ENCODE measurements at places on chromosomes 3 and 15.

DNA sequence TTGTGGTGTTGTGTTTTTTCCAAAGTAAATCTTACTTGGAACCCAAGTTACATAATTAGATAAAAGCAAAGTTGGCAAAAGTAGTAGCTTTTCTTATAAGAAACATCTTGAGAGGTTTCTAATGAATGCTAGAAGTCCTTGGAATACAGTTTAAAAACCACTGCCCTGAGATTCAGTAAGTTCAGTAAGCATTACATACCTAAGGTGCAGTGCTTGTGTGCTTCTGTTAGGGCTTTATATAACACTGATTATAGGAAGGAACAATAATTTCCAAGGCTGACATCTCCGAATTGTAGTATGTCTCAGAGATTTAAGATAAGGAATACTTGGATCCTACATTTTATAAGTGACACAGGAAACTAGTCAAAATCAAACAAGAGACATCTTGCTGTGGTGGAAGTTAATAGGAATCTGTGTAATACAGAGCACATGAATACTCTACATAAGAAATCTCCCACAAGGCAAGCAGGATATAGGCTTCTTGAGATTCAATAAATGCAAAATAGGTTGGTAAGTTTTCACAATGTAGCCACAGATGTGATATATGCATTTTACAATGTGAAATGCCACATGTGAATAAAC is 268.2 kb downstream of the LSAMP start:
- no peak for DNase-seq

GRCh38 chr3:60970850-60971249 is 280.4 kb downstream of the FHIT start:
- DNase-seq, result no peak

DNA sequence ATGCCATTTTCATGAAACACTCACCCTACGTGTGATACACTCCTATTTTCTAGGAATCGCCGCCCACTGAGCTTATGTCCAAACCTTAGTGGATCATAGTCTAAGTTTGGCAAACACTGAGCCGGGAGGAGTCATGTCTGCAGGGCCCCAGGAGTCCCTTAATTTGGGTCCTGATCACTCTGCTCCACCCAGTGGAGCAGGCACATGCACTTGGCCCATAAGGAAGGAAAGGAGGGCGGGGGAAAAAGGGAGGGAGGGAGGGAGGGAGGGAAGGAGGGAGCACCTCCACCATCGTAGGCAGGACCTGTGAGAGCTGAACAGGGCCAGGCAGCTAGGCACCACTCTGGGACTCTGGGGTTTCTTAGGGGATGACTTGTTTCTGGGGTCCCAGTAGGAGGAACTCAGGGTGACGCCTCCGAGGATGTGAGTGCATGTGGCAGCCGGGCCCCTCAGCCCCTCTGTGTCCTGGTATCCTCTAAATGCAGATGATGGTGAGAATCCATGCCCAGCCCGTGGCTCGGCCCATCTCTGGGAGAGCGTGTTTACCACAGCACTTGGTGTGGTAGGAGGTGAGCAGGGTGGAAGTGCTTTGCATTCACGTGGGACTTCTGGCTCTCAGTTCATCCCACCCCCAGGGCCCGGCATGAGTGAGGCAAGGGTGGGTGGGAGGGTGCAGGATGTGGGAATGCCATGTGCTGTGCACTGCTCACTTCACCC is 109.4 kb downstream of the KLF13 start:
- DNase-seq, result no peak

DNA sequence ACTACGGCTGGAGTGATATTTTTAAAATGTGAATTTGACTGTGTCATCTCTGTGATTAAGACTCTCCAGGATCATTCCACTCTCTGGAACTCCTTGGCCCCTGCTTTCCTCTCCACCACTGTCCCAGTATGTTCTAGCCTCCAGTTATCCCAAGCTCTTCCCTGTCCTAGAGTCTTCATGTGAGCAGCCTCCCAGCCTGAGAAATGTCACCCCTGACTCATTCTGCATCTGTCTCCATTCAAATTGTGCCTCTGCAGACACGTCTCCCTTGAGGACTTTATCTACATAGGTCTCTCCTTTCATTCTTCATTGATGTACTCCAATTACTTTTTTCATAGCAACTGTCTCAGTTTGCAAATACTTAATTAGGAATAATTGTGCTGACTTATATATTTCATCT is 317.7 kb upstream of the ADAMTS9 start:
- no peak for DNase-seq

- no peak for DNase-seq
Observed at GRCh38 chr3:65561617-65562016, 477.1 kb downstream of the MAGI1 start.

DNA sequence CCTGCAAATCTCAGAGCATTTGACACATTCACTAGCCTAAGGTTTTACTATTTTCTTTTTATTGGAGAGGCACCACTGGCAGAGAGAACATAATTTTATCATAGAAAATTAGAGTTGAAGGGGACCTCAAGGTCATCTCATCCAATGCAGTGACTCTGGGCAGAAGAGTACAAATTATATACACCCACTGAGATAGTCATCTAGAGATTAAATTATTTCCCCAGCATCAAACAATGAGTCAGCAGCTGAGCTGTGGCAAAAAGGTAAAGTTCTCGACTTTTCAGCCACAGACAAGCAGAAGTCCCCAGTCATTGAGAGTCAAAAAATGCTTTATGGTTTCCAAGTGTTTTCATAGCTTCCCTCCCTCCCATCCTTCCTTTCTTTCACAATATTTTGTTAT is 39.3 kb upstream of the SEMA6D start:
- DNase-seq, result no peak

DNA sequence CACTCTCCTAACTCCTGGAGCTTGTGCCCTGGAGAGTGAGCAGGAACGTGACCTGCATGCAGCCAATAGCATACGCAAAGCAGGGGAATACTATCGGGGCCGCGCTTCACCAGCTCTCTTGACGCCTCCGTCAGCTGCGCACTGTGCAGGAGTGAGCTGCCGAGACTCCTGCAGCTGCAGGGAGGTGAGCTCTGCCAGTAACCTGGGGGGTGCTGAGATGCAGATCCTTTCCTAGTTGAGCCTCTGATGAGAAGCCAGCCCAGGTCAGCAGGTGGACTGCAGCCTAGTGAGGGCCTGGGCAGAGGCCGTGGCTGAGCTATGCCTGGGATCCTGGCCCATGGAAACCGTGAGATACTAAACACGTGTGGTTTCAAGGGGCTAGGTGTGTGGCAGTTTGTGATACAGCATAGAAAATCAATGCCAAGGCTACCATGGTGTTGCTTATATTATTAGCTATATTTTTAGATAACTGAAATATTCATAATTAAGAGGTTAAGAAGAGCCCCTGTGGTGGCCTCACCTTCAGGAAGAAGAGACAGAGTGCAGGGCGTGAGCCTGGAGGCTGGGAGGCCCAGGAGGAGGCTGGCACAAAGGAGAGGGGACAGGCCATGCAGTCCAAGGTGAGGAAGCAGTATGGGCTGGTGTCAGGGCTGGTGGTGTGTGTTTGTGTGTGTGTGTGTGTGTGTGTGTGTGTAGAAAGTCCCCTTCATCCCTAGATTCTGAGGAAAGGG is 5.9 kb upstream of the DNAJB8 start:
- DNase-seq, result no peak

DNA sequence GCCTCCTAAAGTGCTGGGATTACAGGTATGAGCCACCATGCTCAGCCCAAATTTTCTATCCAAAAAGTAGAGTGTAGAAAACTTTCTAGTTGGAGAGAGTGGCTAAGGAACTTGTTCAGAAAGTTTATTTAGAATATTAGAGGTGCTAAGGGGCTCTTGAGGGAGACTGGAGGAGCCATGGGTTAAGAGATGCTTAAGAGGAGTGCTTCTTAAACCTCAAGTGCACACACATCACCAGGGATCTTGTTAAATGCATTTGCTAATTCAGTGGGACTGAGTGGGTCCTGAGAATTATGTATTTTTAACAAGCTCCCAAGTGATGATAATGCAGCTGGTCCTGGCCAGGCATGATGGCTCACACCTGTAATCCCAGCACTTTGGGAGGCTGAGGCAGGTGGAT is 29.7 kb upstream of the SLMAP start:
- no peak for DNase-seq

GRCh38 chr3:142481196-142481595 is 33.4 kb upstream of the XRN1 start:
- no peak for DNase-seq

DNA sequence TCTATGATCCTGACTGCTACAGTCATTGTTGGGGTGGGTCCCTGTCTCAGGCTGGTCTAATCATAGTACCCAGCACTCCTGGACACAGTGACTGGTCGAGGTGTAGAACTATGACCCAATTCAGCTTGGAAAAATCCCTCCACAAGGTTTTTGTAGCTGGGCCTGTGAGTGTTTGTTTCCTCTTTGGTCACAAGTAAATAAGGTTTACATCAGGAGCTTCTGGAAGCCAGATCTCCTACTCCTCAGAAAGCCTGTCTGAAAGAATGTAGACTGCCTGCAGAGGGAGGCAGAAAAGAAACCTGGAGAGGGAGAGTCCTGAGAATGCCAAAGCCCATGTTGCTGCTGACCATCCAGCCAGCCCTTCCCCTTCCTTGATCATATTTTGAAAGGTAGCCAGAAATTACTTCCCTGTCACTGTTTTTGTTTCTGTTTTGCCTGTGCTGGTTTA is 123.2 kb downstream of the RAP2B start:
- no peak for DNase-seq

- no peak for DNase-seq
Observed at GRCh38 chr3:48135552-48136495, 52.4 kb downstream of the CDC25A start.

GRCh38 chr3:29332195-29332637 is 51.3 kb downstream of the RBMS3 start:
- DNase-seq, result no peak

GRCh38 chr15:97014001-97014400 is 683.5 kb downstream of the NR2F2 start:
- no peak for DNase-seq

DNA sequence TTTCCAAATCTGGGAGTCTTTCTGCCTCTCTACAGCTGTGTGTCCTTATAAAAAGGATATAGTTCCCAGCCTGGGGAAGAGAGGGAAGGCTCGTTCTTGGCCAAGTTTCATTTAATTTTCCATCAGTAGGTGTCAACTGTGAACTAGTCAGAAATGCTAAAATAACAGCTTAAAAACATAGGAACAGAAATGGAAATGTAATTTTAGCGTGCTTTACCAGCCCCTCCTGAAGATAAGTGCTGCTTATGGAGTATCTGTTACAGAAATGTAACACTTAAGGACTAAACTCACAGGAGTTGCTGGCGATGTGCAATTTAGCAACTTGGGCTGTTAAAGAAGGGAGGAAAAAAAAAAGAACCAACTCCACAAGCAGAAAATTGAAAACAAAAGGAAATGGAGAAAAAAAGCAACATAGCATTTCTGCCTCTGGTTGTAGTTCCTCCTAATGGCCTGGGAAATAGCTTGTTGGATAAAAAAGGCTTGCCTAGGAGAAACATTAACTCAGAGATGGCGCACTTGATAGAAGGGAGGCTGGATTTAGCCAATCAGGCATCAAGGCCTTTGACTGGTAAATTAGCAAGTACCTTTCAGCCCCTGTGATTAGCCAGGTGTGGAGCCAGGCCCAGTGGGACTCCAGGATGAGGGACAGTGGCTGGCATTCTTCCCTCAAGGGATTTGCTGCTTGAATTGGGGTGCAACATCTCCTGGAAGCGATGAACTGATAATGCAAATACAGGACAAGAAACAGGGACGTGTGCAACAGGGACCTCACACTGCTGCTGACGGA is 84.3 kb downstream of the RPLP1 start:
- no peak for DNase-seq

DNA sequence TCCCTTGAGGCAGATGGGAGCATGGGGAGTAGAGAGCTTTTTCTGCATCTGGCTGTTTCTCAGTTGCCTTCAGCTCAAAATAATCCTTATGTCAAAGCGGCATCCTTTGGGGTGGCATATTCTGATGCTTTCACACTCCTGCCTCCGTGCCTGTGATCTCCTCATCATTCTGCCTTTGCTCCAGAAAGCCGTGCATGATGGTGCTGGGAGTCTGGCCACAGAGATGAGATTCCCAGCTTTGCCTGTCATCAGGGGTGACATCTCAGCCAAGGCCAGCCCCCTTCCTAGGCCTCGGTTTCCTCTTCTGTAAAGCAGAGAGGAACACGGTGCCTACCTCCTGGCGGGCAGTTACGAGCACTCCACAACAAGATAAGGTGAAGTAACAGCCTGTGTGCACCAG is 96.3 kb upstream of the ALDH1A3 start:
- DNase-seq, result no peak

DNA sequence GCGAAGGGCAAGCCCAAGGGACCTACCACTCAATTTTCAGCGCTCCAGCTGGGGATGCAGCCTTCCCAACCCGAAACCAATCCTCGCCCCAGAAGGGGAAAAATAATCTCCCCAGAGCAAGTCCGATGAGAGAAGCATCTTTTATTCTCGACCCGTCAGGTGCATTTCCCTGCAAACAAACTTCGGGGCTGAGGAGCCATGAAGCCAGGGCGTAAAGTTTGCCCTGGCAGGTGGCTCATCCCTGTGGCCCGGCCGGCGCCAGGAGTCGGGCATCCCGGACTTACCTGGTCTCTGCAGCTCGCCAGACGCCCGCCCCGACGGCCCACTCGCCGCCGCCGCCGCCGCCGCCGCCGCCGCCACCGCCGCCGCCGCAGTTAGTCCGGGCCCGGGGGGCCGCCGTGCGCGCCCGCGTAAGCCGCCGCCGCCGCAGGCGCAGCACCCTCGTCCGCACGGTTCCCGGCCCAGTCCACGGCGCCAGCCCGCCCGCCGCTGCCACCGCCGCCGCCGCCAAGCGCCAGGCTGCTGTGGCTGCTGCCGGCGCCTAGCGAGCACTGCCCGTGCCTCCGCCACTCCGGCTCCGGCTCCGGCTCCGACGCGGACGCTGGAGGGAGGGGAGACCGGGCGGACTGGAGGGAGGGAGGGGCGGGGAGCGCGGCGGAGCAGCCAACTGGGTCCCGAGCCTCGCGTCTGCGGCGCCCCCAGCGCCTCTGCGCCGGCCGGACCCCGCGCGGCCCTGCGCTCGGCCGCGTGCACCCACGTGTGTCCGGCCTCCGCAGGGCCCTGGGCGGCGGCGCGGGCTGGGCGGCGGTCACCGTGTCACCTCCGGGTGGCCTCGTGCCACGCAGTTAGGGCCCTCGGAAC is at the start of gene CNTN3:
CNTN3 (minus strand) TSS at position 553 of the 861 bp plus-strand sequence. CDS start 93,547 bp downstream, outside the sequence.
- no peak for DNase-seq

GRCh38 chr15:69561071-69561784 is 108.6 kb downstream of the RPLP1 start:
- DNase-seq, result no peak

DNA sequence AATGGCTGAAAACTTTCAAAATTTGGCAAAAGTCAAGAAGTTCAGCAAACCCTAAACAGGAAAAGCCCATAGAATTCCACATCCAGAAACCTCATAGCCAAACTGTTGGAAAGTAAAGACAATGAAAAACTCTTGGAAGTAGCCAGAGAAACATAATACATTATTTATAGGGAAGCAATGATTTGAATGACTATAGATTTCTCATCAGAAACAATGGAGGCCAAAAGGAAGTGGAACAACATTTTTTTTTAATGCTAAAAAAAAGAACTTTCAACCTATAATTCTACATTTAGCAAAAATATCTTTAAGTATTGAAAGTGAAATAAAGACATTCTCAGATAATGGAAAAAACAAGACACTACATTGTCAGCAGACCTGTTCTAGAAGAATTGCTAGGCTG is 30.2 kb downstream of the ALPK3 start:
- no peak for DNase-seq

GRCh38 chr15:70615435-70616310 is 147.7 kb downstream of the UACA start:
- no peak for DNase-seq

All from kidney capillary endothelial cell (primary cell).